ENCODE measurements at places on chromosomes 2 and 18.

- no peak for DNase-seq
Measured at GRCh38 chr2:232887171-232887850, 17.2 kb downstream of the SNORC start.

- no peak for DNase-seq
Measured at GRCh38 chr2:42196070-42196402, 26.9 kb downstream of the EML4 start.

- no peak for DNase-seq
Measured at GRCh38 chr2:43325107-43325811, 98.9 kb upstream of the ZFP36L2 start.

- no peak for DNase-seq
Measured at GRCh38 chr2:795531-796041, 118.4 kb upstream of the TMEM18 start.

- no peak for DNase-seq
Measured at GRCh38 chr2:103529798-103530502, 768.1 kb downstream of the TMEM182 start.

DNA sequence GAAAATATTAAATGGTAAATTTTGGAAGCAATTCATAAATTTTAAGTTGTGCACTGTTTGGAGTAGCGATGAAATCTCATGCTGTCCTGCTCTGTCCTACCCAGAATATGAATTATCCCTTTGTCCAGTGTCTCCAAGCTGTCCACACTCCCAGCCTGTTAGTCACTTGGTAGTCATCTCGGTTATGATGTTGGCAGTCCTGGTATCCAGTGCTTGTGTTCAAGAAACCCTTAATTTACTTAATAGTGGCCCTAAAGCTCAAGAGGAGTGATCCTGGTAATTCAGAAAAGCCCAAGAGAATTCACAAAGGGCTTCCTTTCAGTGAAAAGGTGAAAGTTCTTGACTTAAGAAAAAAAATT, 71.8 kb upstream of the STAM2 start:
- no peak for DNase-seq

- DNase-seq = no peak
Measured at GRCh38 chr2:158034198-158034866, 67.3 kb upstream of the UPP2 start.

DNA sequence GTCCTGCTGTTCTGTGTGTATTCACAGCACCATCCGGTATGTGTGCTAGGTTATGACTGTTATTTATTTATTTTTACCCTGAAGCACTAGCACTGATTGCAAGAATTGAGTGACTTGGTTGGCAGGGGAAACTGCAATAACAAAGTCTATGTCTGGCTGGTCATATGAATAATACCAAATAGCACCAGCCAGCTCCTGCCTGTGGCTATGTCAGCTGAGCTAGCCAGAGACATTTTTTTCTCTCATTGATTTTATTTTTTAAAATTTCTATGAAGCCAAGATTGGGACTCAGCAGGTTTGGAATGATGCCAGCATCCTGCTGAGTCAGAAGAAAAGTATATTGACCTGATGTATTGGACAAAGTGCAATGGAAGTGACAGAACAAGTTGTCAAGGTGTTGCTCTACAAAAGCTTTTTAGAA, 188.5 kb upstream of the CDH2 start:
- no peak for DNase-seq

All from stimulated activated CD8-positive, alpha-beta memory T cell treated with anti-CD3 and anti-CD28 coated beads, Interleukin-7, amount 100 ng/mL, for 1 hour (primary cell).